ENCODE measurements at places on chromosomes 1 and 21.
A peak's percentile ranks its signal among the peaks of the same experiment; 100 is the strongest.

DNA sequence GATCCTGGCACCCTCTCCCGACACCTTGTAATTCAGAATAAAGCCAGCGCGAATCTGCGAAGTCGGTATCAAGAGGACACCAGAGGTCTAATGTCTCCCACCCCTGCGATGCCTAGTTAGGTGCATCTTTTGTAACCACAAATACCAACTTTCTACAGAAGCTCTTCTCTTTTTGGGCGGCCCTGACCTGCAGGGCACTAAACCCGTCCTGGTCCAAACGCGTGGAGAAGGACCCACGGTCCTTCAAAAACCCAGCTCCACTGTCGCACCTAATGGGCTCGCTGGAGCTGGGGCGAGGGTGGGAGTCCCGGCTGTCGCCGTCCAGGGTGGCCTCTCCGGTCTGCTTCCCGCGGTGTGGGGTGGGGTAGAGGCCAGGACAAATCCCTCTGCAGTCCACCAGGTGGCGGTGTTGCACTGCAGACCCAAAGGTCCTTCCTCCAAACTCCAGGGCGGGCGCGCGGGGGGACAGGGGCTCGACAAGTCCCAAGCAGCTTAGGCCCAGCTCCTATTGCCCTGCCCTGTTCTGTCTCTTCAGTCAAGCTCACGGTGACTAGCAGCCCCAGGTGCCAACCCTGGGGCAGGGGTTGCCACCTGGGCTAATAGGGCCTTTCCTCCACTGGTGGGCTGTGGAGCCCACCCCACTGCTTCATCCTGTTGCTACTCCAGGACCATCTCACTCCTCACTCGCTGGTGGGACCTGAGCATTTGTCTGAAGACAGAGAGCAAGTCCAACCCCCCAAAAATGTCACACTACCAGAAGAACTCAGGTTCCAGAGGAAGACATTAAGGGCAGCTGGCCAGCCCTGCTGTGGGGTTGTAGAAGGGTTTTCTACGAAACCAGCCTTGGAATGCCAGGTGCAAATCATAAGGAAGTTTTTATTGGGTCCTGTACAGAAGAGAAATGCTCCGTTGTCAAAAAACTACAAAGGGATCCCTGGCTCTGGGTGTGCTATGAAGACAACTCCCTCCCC lies 2.8 kb downstream of the HES3 start:
- peak; percentile 80 for DNase-seq

DNA sequence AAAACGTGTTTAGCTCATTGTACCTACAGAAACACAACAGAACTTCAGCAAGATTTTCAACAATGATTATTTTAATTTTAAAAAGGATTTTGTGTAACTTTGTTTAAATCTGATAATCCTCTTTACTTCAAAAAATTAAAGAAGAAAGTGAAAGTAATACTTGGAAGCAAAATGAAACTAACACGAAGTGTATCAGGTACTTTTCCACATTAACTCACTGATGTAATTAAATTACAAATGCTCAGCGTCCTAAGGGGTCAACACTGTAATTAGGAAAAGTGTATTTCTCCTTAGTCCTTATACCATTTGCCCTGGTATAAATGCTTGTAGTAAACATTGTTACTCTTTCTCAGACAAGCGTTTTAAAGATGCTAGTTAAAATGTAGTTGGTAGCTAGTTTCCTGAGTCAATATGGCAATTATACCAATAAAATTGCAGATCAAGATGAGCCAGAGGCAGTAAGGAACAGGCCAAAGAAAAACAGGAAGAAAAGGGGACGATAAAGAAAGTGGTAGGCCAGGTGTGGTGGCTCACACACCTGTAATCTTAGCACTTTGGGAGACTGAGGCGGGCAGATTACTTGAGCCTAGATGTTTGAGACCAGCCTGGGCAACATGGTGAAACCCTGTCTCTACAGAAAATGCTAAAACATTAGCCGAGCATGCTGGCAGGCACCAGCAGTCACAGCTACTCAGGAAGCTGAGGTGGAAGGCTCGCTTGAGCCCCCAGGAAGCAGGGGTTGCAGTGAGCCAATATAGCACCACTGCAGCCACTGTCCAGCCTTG lies 553.0 kb downstream of the SMYD3 start:
- no peak for DNase-seq

- no peak for DNase-seq
These were observed 18.3 kb downstream of the SGIP1 start for GRCh38 chr1:66552287-66552686.

GRCh38 chr1:36411674-36412648 lies 14.3 kb upstream of the LSM10 start:
- DNase-seq, result peak; percentile 29

DNA sequence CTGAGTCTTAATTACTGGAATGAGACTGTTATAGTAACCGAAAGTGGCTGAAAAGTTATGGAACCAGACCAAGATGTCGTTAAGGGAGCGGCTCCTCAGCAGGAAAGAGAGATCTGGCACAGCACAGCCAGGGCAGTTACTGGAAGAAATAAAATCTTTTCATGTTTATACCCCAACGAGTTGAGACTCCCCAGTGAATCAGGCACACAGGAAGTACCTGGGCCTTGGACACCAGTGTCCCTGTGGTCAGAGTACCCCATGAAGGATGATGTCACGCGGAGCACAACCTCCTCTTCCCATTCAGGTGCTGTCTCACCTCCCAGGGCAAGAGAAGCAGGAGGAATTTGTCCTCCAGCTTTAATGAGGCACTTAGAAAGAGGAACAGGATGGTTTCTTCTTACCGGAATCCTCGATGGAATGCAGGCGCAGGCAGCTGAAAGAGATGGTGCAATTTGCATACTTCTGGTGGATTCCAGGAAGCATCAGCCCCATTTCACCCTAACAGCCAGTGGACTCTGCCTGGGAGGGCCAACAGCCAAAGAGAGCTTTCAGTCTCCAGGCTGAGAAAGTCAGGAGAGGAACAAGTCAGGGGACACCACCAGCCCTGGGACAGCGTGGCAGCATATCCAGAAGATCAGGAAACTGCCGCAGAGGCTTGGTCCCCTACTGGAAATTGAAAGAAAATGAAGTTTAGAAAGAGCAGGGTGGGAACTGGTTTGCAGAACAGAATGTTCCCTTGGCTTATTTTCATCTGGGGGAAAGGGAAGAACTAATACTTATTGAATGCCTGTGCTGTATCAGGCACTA lies 35.9 kb upstream of the CTTNBP2NL start:
- peak; percentile 33 for DNase-seq

GRCh38 chr1:226216056-226216455 lies 7.4 kb upstream of the MIXL1 start:
- DNase-seq, result no peak

GRCh38 chr1:119954476-119955422 lies 58.4 kb upstream of the ADAM30 start:
- DNase-seq, result no peak

DNA sequence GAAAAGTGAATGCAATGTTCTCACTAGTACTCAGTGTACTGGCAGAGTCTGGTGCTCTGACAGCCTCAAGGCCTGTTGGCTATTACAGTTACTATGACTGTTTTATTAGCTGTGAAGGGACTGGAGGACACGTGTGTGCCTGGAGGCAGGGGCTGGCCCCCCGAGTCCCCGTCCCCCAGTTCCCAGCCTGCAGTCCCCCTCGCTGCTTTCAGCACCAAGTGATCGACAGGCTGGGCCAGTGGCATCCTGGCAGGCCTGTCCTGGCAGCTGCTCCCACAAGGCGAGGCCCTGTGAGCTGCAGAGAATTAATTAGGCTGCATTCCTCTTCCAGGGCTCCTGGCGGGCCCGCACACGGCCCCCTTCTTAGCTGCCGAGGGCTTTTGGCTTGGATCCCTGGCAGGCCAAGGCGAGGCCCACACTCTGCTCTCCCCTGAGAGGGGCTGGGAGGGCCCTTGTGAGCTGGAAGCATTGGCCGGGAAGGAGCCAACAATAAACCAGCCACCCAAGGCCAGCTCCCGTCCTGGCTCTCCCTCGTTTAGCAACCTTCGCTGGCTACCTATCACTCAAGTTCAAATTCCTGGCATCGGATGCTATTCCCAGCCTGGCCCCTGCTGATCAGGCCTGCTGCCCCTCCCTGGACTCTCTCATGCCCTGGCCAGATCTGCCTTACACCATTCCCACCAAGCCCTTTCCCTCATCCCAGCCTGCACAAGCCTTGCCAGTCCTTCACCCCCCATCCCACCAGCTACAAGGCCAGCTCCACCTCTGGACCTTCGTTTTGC lies 9.8 kb downstream of the EDN2 start:
- no peak for DNase-seq

GRCh38 chr1:213987422-213987926 lies 299 bp upstream of the PROX1 start:
- peak; percentile 14 for DNase-seq

DNA sequence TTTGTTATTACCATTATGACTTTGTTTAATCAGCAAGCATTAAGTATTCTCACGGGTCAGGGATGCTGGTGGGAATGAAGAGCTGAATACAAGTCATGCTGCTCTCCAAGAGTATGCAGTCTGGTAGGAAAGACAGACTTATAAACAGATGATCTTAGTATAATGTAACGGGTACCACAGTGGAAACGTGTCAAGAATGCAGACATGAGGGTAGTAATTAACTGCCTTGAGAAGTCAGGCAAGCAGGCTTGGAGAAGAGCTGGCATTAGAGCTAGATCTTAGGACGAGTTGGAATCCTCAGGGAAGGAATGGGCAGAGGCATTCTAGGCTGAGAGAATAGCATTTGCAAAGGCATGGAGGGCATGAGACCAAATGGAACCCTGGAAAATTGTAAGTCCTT lies 19.7 kb downstream of the FAM76A start:
- no peak for DNase-seq

GRCh38 chr1:64514197-64514765 lies 44.4 kb downstream of the CACHD1 start:
- DNase-seq, result no peak

DNA sequence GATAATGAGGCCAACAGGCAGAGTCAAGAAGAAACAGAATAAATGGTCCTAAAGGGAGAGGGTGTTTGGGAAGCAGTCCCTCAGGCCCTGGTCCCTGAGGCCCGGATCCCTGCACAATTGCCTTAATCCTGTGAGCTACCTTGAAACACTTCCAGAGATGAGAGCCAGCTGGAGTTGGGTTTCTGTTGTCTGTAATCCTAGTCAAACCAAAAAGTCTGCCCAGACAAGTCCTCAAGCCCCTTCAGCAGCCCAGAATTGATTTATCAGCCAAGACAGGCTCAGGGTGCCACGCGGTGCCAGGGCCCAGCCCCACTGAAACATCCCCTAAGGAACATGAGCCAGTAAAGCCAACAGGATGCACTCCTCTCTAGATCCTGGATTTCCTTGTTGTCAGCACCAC lies 16.4 kb upstream of the CLSTN1 start:
- no peak for DNase-seq

GRCh38 chr1:218851586-218851985 lies 322.1 kb upstream of the LYPLAL1 start:
- no peak for DNase-seq

GRCh38 chr1:204520834-204521709 lies 4.9 kb downstream of the MDM4 start:
- DNase-seq, result peak; percentile 84

DNA sequence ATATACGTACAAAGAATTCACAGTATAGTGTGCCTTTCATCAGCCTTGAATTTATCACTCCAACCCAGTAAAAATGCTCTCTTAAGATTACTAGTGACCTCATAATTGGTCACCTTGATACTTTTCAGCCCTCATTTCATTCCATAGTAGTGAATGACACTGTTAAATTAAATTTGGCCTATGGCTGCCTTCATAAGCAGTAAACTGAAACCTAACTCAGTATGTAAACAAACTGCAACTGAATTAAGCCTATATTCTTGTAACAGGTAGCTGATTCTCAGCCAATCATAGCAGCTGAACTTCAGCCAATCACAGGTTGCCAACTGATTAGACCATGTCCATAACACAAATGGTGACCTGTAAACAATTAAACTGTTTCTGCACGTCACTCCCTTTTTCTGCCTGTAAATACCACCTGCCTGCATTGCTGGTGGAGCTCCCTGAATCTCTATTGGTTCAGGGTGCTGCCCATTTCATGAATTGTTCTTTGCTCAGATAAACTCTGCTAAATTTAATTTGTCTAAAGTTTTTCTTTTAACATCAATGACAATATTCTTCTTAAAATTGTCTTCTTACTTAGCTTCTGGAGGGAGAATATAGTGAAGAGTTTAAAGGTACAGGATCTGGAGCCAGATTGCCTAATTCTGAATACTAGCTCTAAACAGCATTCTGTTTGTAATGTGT lies 24.0 kb upstream of the CAMSAP2 start:
- DNase-seq, result no peak

DNA sequence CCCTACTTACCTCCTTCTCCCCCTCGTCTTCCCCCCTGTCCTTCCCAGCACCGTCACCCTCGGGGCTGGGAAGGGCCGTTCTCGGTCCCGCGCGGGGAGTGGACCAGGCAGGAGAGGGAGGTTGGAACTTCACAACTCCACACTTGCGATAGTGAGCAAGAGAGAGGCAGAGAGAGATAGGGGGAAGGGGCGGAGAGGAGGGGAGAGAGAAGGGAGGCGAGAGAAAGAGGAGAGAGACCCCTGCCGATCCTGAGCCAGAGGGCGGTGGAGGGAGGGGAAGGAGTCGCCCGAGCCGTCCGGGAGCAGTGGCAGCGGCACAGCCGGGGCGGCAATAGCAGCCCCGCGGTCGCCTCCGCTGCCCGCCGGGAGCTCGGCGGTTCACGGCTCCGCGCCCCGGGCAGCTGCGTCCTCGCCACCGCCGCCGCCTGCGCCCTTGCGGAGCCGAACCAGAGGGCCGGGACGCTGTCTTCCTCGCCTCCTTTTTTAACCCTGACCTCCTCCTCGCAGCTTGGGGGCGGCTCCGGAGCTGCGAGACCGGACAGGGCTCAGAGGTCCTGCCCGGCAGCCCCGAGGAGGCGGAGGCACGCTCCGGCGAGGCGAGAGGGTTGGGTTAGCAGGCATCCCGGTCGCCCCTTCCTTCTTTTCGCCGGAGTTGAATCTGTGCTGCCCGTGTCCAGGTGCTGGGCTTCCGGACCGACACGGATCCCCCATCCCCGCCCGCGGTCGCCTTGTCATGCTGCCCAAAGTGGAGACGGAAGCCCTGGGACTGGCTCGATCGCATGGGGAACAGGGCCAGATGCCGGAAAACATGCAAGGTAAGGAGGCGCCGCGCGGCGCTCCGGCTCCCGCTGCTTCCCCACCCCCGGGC lies 11.7 kb downstream of the NR5A2 start:
- peak; percentile 79 for DNase-seq

- DNase-seq, result no peak
These were observed 22.1 kb downstream of the PTPRF start for GRCh38 chr1:43552813-43553212.

GRCh38 chr1:199719156-199719842 lies 308.2 kb upstream of the NR5A2 start:
- DNase-seq, result no peak

DNA sequence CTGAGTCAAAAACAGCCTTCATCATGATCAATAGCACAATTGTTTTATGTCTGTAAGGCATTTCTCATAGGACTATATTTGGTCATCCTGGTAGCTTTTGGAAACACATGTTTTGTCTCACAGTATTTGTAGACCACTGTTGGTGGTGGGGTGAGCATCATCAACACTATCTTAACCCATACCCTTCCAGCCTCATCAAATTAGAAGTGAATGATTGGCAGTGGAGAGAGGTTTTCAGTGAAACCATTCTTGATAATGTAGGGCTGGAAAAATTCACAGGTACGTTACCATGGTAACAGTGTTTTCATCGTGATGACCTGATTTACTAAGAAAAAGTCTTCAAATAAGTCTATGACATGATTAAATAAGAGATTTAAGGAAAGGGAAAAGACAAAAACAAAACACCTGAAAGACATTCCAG lies 45.3 kb upstream of the C1orf105 start:
- no peak for DNase-seq

Measured in KBM-7 (cell line).